ENCODE measurements at places on chromosomes 1 and 21.
A peak's percentile ranks its signal among the peaks of the same experiment; 100 is the strongest.

DNA sequence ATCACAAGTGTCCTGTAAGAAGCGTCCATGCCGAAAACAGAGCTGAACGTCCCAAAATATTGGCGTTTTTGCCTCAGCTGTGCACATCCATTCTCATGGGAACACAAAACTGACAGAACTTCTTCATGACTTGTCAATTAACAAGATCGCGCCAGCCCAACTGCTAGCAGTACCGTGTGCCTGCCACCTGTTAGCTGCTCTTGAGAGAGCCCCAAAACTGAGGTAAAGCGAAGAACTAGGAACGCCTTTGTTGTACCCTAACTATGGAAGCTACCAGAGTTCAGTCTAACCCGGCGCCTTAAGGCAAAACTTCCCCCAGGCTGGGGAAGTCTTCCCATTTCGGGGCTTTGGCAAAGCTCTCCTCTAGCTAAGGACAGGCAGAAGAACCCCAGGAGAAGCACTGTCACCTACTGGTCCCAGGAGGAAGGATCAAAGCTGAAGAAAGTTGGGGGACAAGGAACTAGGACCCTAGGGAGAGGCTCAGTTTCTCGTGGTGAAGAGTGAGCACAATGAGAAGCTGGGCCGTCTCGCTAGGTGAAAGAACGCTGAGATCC, 719 bp downstream of the EYA3 start:
- no peak for DNase-seq

DNA sequence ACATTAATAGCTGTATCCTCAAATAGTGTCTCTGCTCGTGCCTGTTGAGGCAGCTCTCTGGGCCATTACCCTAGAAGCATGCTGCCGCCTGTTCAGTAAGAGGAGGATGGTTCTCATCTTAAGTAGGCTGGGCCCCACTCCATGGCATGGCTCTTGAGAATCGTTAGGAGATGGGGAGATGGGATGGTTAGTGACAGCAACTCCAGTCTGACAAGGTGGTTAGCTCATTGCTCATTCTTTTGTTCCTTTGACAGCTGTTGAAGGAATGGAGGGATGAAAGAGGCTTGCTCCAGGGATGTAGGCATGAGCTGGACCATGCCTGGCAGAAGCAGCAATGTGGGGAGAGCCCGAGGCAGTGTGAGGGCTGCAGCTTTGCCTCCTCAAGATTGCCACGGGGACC, 68.2 kb downstream of the MAP10 start:
- DNase-seq = no peak

DNA sequence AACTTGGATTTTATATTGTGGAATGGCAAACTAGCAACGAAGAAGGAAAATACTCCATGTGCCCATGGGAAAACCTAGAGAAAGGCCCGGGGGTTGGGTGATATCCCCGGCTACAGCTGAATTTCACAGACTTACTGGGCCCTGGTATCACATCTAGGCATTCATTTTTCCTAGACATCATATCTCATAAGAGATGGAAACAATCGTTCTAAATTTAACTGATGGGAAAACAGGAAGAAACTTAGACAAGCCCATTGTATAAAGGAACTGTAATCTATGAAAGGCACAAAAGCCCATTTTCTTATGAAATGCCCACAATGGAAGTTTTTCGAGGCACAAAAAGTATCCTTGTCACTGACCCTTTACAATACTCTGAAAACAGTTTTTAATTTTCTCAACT, 407.9 kb upstream of the LYPLAL1 start:
- no peak for DNase-seq

DNA sequence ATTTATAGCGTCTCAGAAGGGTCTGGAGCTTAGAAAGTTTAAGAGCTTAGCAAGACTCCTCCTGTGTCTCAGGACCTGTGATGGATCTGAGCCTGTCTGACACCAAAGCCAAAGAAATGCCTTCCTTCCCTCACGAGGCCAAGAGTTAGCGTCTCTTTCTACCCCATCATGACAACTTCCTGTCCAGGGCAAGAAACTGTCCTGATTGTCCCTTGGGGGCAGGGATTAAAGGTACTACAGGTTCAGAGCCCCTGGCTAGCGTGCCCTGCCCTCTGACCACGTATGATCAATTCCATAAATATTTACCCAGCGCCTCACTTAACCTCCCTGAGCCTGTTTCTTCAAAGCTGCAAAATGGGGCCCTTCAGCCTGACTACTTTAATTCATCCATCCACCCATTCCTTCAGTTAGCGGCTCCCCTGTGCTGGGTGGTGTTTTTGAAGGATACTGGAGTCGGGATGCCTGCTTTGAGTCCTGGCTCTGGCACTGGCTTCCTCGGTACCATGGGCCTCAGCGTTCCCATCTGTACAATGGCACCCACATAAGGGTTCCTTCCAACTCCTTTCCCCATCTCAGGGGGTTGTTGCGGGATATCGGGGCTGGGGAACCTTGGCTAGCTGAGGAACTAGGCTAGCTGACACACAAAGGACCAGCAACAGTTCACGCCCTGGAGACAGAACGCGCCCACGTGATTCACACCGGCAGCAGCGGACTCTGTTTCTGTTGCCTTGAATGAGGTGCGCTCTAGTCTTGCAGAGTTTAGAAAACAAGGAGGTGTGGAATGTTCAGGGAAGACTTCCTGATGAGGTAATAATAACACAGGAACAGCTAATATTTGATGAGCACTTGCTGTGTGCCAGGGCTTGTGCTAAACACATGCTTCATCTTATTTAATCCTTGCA, 23.0 kb upstream of the EPHA2 start:
- no peak for DNase-seq

DNA sequence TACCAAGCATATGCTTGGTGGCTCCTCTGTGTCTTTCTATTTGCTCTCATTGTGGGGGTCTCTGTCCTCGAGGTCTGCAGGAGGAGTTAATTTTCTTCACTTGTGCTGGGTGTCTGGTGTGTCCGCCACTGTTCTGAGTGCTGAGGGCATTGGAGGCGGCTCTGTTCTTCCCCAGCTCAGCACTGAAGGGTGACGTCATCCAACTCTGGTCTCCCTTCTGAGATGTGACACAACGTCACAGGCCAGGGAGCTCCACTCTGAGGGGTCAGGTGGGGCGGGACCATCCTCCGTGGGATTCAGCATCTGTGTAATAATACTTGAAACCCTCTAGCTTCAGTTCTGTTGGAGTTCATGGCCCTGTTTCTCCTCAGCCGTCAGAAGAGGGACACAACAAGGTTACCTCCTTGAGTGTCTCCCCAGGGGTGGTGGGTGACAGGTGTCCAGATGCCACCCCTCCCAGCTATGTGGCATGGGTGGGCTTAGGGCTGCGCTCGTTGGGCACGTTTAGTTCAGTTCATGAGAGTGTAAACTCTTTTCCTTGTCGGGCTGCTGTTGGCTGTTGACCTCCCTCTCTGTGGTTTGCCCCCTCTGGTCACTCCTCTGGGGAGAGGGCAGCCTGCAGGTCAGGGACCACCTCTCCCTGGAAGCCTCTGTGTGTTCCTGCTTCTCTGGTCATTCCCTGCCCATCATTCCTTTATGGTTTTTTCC, 3.1 kb downstream of the IBA57 start:
- no peak for DNase-seq

GRCh38 chr1:20210736-20211460, 24.6 kb upstream of the PLA2G2C start:
- DNase-seq = no peak

DNA sequence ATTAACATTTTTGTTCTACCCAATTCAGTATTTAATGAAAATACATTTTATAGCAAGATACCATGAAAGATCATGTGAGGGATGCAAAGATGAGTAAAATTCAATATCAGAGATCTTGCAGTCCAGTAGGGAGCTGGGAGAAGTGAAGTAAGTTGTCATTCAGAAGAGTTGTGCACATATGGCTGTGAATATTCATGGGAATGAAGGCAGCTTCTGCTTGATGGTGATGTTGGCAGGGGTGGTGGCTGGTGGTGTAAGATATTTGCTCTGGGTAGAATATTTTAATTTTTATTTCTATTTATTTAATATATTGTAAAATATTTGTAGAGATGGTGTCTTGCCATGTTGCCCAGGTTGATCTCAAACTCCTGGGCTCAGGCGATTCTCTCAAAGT, 72.0 kb upstream of the GCLM start:
- DNase-seq = no peak

GRCh38 chr1:158095737-158096335, 84.9 kb upstream of the CD1D start:
- DNase-seq = no peak

GRCh38 chr1:226708967-226709396, 30.1 kb downstream of the ITPKB start:
- peak; percentile 18 for DNase-seq

GRCh38 chr21:21233051-21233450, 234.8 kb downstream of the NCAM2 start:
- DNase-seq = no peak

GRCh38 chr1:97441966-97442365, 478.9 kb downstream of the DPYD start:
- no peak for DNase-seq

DNA sequence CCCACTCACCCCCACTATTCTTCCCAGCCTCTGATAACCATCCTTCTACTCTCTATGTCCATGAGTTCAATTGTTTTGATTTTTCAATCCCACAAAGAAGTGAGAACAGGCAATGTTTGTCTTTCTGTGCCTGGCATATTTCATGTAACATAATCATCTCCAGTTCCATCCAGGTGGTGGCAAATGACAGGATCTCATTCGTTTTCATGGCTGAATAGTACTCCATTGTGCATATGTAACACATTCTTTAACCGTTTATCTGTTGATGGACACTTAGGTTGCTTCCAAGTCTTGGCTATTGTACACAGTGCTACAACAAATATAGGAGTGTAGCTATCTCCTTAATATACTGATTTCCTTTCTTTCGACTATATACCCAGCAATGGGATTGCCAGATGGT, 169.3 kb upstream of the NFIA start:
- DNase-seq = no peak

- no peak for DNase-seq
These were observed 63.9 kb upstream of the CYP2J2 start for GRCh38 chr1:59990470-59990869.

- DNase-seq = no peak
These were observed 122.1 kb upstream of the KAZN start for GRCh38 chr1:14476170-14476955.

DNA sequence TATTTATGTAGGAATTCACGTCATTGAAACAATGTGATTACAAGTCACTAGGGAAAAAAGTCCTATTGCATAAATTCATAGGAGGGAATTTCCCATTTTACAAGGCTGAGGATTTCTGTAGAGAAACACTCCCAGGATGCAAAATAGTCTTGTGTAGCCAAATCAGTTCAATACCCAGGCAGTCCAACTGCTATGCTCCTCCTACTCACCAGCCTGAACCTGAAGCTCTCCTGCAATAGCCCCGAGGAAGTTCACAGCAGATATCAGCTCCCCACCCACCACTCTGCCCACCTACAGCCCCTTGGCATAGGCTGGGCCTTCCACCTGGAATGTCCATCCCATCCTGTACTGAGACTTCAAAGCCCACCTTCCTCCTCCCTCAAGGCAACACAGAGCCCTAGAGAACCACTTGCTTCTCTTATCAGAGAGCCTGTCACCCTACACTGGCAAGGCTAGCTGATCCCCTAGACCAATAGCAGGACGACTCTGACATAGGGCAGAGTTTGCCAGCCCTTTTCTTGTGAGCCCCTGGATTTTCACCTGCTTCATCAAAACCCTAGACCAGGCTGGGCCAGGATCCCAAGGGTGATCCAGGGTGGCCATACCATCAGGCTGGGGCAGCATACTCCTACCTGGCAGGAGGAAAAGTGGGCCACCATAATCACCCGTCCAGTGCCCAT, 1.5 kb downstream of the LSS start:
- no peak for DNase-seq

- DNase-seq = no peak
These were observed 355.7 kb downstream of the LTN1 start for GRCh38 chr21:28636752-28637691.

DNA sequence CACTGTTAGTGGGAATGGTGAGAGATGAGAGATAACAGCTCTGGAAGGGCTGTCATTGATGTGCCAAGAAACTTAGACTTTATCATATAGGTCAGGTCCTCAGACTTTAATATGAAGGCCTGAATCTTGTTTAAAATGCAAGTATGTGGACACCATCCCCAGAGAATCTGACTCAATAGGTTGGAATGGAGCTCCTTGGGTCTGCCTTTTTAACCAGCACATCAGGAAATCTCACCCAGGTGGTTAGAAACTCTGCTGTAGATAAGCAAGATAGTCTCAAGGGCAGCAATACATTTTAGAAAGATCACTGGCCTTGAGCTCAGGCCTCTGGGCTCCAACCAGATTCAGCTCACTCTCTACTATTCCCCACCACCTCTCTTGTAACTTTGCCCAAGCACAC, 180.4 kb downstream of the SLC44A5 start:
- DNase-seq = no peak

DNA sequence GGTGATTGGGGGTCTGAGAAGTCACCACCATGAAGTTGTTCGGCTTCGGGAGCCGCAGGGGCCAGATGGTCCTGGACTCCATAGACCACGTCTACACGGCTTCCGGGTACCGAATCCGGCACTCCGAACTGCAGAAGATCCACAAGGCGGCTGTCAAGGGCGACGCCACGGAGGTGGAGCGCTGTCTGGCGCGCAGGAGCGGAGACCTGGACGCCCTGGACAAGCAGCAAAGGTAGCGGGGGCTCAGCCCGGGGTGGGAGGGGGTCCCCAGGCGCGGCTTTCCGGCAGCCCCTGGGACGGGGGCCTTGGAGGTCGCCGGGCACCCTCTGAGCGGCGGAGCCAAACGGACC, 146.5 kb downstream of the LIPI start:
- DNase-seq = no peak

GRCh38 chr1:66570196-66570595, 36.2 kb downstream of the SGIP1 start:
- DNase-seq = no peak

- DNase-seq = no peak
These were observed 61.7 kb downstream of the TSEN15 start for GRCh38 chr1:184113251-184113650.

- no peak for DNase-seq
These were observed 41.7 kb downstream of the CASZ1 start for GRCh38 chr1:10754568-10755329.

GRCh38 chr1:226603022-226603857, 54.7 kb downstream of the STUM start:
- DNase-seq = peak; percentile 37

DNA sequence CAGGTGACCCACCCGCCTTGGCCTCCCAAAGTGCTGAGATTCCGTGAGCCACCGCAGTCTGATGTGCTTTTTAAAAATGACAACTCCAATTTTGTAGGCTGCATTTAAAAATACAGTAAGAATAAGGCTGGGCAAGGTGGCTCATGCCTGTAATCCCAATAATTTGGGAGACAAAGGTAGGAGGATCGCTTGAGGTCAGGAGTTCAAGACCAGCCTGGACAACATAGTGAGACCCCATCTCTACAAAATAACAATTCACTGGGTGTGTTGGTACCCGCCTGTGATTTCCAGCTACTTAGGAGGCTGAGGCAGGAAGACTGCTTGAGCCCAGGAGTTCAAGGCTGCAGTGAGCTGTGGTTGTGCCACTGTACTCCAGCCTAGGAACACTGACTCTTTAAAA, 23.4 kb downstream of the SLC19A2 start:
- no peak for DNase-seq

DNA sequence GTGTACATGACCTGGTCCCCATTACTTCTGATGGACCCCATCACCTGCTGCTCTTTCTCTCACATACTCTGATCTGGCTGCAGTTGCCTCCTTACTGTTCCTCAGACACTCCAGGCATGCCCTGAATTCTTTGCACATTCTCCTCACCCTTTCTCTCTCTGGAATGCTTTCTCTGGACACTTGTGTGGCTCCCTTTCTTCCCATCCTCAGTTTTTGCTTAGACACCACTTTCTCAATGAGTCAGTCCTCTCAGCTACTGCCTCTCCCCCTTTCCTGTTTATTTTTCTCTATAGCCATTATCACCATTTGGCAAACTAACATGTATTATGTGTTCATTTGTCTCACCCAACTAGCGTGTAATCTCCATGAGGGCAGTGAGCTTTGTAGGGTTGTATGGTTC, 28.1 kb downstream of the PLXNA2 start:
- DNase-seq = no peak
